ENCODE measurements at places on chromosomes 4 and X. TPM values are rescaled to one million over a fixed set of nuclear protein-coding genes. Genes with fewer than 3 reads are reported as not detected.

Gene ZFP42
- not detected for total RNA-seq

Gene SLITRK4
- 22.1 TPM for total RNA-seq

Gene SPANXA2
- total RNA-seq, result not detected

Gene SPATA18
- total RNA-seq, result 2.3 TPM

DNA sequence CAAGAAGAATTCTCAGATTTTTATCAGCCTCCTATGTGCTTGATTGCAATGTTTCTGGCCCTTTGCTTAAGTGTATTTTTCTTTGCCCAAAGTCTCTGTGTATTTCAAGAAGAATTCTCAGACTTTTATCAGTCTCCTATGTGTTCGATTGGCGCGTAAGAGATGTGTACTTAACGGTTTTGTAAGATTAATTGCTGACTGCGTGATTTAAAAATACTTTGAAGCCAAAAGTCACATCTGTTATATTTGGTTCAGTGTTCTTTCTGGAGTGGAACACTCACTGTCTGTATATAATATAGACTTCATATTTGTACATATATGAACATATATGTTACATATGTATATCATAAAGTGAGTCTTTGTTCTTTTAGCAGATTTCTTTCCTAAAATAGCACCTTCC, 11.4 kb downstream of the SCML1 start:
- DNase-seq, result no peak

Gene MAMLD1
- 2.6 TPM for total RNA-seq

Gene G6PD
- 14.6 TPM for total RNA-seq

Gene MRPL1
- 29.0 TPM for total RNA-seq

Gene CAPN6
- total RNA-seq, result 0.62 TPM

Gene CNKSR2
- total RNA-seq, result 1.00 TPM

DNA sequence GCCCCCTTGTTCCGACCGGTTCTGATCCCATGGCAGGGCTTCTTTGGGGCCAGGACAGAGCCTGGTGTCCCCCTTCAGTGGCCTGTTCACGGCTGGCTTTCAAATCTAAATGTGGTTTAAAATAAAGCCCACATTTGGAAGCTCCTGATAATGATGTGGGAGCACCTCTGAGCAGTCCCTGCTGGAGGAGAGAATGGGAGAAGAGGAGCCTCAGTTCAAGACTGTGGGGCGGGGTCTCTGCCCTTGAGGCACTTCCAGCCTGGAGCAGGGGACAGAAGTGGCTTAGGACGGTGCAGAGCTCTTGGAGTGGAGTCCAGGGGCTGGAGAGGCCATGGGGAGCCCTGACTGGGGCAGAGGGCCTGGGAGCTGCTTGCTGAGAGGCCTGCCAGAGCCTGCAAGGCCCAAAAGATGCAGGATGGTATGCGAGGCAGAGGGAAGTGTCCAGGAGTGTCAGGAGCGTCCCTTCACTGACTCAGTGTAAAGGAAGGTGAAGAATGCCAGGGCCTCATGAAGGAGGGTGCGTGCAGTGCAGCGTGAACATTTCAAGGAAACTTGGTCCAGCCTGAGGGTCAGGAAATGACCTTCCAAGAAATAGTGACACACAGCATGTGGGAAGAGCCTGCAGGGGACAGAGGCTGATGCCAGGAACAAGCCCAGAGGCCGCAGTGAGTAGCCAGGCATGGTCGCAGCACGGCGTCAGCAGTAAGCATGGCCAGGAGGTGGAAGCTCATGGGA, 21.1 kb upstream of the TADA2B start:
- DNase-seq, result no peak

DNA sequence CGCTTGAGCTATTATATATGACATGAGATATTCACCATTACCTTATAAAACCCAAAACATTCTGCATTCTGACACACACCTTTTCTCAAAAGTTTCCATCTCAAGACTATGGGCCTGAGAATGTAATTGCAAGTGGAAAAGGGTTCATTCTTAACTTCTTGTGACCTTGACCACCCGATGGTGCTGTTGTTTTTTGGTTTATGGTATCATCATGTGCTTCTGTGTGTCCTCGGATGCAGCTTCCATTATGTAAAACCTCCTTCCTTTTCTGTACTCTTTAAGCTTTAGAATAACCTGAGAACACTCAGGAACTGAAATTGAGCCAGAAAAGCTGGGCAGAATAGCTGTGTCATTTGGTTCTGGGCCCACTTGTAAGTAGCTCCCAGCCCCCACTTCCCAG, 16.2 kb upstream of the PUDP start:
- no peak for DNase-seq
